Daoy (cell line): ENCODE measurements at places on chromosomes 4 and X.

DNA sequence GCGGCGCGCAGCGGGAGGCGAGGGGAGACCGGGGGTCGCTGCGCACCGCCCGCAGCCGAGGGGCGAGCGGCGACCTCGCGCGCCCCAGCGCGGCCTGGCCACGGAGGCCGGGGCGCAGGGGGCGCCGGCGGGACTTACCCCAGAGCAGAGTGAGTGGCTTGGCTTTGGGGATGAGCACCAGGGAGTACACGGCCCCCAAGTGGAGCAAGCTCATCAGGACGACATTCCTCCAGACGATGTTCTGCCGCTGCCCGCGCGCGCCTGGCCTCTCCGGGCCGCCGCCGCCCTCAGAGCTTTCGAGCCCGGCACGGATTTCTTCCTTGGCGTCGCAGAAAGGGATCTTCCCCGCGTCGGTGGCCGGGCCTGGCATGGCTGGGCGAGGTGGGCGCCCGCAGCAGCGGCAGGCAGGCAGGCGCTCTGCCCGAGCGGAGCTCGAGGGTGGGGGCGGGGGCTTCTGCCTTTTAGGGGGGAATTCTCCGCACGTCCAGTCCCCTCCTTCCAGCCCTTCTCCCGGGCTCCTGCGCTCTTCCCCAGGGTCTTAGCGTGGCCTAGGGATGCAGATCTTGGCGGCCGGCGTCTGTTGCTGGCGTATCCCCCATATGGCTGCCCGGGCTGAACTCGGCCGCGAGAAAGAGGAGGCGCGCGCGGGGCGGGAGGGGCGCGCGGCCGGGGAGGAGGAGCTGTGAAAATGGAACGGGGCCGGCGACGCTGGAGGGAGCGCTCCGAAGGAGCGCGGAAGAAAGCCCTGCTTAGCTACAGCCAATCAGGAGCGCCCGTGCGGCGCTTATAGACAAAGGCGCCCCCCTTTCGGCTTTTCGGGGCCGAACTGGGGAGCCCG lies at the start of gene SCD5:
Gene SCD5 (minus strand): TSS at position 629 of the 838 bp plus-strand sequence. CDS start 259 bp downstream, at position 370.
- peak; percentile 65 for DNase-seq

- DNase-seq, result no peak
These were observed 28.0 kb downstream of the RIPPLY1 start for GRCh38 chrX:106875151-106875550.

DNA sequence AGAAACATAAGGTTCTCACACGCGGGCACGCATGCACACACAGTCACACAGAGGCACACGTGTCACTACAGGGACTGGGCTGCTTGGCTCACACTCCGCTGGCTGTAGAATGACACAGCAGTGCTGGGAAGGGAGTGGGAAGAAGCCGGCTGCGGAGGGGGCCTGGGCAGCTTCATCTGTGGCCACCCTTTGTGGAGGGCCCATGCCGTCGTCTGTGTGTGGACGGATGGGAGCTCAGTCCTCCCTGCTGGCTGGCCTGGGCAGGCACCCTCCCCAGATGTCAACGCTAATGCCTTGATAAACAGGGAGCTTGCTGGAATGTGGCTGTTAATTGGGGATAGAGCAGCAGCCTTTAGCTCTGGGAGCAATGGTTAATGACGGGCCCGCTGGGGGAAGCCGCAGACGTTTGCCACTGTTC lies 621.1 kb downstream of the BCOR start:
- DNase-seq, result no peak

DNA sequence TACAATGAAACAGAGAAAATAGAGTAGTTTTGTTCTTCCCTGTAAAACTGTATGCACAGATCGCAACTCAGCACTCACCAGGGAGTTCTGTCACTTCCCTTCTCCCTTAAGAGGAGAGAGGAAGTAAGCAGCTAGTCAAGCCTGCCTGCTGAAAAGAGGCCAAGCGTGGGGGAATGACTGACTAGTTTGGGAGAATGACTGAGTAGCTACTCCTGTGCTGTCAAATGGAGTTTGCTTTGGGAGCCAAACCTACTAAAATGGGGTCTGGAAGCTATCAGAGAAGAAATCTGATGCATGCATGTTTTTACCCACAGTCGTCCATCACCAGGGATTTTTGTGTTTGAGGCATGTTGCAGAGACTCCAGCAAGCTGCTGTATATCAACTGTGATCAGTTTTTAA lies 54.6 kb upstream of the LHFPL1 start:
- no peak for DNase-seq

DNA sequence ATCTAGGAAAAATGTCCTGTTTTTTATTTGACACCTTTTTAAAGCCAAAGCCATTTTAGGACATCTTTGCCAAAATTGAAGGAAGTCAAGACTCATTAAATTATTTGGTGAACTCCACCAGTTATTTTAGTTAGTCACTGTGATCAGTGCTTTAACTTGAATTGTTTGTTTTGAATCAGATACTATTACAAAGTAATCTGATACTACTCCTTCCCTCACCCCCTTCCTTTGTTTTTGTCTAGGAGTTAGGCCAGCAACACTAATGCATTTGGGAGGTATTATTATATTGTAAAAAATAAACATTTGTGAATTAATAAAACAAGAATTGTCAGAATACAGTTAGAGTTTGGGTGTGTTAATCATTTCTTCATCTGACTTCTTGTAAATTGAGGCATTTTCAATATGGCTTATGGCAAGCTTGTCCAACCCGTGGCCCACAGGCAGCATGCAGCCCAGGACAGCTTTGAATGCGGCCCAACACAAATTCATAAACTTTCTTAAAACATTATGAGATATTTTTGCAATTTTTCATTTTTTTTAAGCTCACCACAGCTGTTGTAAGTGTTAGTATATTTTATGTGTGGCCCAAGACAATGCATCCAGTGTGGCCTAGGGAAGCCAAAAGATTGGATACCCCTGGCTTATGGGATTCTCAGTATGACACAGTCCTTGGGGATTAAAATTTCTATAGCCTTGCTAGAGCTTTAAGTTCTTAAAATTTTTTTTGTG lies 182.2 kb downstream of the BMPR1B start:
- peak; percentile 4 for DNase-seq

GRCh38 chrX:71910986-71911730 lies 513 bp downstream of the NHSL2 start:
- peak; percentile 53 for DNase-seq

- no peak for DNase-seq
These were observed 10.1 kb downstream of the TKTL1 start for GRCh38 chrX:154305541-154306205.

GRCh38 chr4:147928400-147928799 lies 196.5 kb downstream of the ARHGAP10 start:
- DNase-seq, result no peak
